Fibroblast of skin of back (primary cell): ENCODE measurements at places on chromosomes 11 and 22.

DNA sequence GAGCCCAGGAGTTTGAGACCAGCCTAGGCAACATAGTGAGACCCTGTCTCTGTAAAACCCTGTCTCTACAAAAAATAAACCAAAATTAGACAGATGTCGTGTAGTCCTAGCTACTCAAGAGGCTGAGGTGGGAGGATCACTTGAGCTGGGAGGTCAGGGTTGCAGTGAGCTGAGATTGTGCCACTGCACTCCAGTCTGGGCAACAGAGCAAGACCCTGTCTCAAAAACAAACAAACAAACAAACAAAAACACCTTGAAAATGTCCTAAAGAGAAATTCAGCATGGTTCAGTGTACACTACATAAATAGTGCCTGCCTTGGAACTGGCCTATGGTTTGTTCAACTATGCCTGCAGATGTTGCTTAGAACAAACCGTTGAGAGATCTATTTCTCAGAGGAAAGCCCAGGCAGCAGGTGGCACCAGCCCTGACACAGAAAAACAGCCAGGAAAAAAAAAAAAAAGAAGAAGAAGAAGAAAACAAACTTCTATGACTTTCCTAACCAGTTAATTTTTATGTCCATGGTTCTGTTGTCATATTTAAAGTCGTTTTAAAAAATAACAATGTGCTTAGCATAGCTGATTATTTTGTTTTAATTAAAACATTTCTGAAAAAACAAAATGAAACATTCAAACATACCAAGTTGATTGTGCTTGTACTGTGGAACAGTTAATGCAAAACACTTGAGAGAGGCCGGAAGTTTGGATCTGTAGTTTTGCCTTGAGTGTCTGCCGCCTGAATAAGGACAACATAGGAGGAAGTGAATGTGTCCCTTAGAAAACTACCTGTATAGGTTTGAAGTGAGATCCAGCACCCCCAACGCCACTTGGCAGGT lies 5.4 kb downstream of the KREMEN1 start:
- no peak for DNase-seq

DNA sequence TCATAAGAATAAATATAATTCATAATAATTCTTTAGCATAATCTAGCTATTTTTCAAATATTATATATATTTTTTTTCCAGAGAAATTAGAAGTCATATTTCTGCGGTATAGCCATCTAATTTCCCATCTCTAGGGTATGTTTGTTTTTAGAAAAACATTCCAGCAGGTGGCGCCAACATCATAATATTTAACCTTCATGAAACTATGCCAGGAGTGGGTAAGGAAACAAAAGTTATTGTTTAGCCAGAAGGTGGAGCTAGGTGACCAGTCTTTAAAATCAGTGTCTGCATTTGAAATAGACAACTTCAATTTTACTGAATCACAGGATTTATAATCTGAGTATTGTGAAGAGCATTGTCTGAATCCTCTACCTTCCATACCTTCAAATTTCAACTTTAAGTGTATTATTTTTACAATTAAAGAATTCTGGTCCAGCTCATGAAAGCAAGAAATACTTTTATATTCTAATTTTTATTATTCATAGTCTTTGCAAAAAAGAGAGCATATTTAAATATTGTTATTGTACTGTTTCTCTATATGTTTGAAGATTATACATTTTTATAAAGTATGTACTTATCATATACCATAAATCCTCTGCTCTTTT lies 15.7 kb upstream of the CCDC179 start:
- peak; percentile 86 for DNase-seq

- DNase-seq, result peak; percentile 17
Observed at GRCh38 chr11:98561877-98562395, 458.8 kb upstream of the CNTN5 start.

- no peak for DNase-seq
Observed at GRCh38 chr22:47724030-47724429, 961.6 kb downstream of the TBC1D22A start.

DNA sequence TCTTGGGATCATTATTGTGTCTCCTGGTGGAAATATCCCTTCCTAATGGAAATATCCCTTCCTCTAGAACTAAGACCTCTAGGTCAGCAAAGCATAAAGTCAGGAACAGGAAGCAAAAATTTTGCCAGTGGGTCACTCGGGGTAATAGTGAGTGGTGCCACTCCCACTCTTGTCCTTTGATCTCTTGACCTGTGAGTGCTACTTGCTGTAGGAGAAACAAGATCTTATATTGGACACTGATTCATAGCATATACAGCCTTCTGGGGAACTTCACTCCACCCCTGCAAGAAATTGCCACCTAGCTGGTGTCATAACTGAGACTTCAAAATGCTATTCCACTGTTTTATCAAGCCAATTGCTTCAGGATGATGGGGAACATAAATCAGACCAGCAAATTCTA lies 44.7 kb upstream of the TMEM45B start:
- no peak for DNase-seq

- DNase-seq, result no peak
Observed at GRCh38 chr11:63802637-63803414, 10.4 kb upstream of the SPINDOC start.

DNA sequence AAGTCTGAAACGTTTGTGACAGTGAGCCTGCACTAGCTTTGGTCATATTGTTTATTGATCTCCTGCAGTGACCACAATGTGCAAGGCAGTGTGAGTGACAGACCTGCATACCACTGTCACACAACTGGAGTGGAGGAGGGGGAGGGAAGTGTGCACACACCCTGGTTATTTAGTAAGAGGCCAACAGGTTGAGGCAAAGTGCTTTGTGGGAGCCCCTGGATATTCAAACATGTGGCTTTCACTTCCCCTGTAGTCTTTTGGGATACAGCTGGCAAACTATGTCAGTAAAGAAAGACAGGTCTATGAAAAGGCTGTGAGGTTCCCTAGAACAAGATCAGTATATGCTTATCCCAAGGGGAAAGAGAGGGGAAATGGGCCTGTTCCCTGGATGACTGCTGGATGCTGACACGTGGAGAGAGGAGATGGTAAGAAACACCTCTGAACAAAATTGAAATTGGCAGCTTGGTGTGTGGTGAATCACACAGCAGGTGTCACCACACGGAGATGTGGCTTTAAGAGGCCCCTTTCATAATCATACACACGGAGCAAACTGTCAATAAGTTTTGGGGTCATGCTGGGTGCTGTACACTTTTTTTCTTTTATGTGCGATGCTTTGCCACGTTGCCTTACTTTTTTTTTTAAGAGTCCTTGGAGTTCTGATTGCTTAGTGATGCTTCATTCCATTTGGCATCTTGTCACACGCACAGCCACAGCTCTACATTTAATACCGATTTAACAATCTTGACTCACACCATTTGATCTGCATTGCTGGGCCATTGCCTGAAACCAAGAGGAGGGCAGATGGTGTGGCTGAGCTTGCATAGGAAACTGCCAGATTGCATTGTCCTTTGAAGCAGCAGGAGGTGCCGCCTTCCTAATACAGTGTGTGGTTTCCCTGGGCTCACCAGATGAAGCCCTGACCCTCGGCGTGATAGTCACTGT lies 11.3 kb downstream of the OSBP2 start:
- DNase-seq, result peak; percentile 78

- no peak for DNase-seq
Observed at GRCh38 chr22:46953968-46954765, 191.7 kb downstream of the TBC1D22A start.

GRCh38 chr11:134074766-134075165 lies 5.9 kb downstream of the JAM3 start:
- DNase-seq, result no peak

DNA sequence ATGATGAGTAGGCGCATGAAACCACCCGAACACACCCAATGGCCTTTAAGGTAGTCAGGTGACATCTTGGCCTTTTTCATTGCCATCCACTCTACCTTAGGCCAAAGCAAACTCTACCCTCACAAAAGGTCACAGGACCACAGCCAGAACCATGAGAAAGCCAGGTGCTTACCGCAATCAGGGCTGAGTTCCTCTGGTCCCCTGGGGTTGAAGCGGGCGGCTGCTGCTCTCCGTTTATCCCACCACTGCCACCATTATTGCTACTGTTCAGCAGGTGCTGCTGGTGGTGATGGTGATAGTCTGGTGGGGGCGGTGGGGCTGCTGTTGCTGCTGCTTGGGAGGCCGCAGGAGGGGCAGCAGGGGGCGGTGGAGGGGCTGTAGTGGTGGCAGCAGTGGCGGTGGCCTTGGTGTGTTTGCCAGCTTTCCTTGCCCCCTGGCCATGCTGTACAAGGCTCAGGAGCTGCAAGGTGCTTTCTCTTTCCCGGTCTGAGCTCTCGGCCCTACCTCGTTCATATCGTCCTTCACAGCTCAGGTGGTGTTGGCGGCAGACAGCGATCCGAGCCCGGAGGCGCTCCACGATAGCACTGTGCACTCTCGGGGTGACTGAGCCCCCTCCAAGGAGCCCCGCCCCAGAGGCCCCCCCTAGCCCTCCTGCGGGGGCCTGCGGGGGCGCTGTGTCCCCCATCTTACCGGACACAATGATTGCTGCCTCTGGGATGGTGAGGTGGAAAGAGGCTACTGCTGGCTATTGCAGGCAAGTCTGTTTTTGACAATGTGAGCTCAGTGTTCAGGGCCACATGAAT lies 1.6 kb downstream of the MAML2 start:
- peak; percentile 34 for DNase-seq

- DNase-seq, result no peak
Observed at GRCh38 chr22:32986766-32987040, 71.5 kb downstream of the SYN3 start.
